ENCODE measurements at places on chromosomes 12 and 14. TPM values are rescaled to one million over a fixed set of nuclear protein-coding genes. Genes with fewer than 3 reads are reported as not detected.

C1QL4 gene
- 0.17 TPM for total RNA-seq

CREBL2 gene
- total RNA-seq: 59.5 TPM

ISM2 gene
- not detected for total RNA-seq

DNA sequence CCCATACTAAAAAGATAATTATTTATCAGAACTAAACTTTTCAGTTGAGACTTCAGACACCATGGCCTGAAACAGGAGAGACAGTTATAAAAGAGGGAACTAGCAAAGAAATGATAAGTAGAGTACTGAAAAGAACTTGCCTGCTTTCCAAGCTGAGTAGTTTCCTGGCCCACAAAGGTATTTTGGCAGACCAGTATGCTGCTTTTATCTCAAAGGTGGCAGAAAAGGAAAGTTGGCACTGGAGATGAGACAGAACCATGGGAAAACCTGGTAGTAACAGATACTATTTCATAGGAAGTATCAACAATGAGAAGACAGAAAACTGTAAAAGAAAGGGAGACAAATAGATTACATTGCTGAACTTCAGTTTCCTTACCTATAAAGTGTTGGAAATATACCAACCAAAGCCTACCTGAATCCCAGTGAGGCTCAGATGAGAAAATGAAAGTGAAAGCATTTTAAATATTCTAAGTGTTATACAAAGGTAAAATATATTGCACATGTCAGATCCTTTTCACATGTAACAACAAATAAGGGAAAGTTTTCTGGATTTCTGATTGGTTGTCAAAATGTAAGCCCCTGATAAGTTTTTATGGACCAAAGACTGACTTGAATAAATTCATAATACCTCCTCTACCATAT, 155.3 kb upstream of the FSCB start:
- H3K36me3 ChIP-seq: no peaks in the 10 kb centered on the region
- no peaks in the 10 kb centered on the region for H3K27me3 ChIP-seq
- DNase-seq: no peak
- no peaks in the 10 kb centered on the region for H3K4me1 ChIP-seq
- H3K4me3 ChIP-seq: no peak overlapping the region

DNA sequence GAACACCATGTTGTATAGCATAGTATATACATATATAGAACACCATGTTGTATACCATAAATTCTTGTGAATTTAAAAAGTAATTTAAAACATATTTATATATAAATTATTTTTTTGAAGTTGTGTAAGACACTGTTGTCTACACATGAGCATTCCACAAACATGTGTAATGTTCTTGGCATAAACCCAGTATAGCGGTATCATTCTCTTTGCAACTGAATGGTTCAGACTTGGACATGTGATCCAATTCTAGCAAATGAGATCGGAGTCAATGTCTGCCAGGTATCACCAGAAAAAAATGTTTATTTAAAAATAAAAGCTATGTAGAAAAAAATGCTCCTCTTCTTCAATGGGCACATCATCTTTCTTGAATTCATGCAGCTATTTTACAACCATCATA, 33.9 kb downstream of the CEP290 start:
- no peaks in the 10 kb centered on the region for H3K27me3 ChIP-seq
- H3K27ac ChIP-seq: no peak overlapping the region
- no peaks in the 10 kb centered on the region for H3K4me1 ChIP-seq
- DNase-seq: peak; percentile 51

DNA sequence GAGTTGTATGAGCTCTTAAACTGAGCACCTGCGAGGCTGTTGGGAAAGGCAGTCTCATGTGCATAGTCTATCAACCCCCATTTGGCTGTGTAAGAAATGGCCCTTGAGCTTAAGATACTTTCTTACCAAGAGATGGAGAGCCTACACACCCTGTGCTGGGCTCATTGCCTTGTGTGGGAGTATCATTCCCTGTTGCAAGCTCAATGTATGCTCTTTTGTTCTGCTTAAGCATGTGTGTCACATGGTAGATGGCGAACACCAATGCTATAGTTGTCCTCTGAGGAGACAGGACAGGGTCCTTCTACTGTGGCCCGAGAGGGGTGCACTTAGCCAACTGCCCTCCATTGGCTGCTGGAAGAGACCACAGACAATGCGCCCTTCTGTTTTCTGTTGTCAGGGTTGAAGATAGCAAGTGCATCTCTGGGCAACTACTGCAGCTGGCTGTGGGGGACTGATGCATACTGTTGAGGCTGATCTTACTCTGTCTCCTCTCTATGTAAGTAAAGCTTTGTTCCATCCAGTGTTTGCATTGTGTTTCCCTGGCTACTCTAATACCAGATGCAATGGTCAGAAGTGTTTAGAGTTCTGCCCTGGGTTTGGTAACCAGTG, 79.5 kb downstream of the PTPRB start:
- H3K4me1 ChIP-seq: no peaks in the 10 kb centered on the region
- H3K36me3 ChIP-seq: no peaks in the 10 kb centered on the region
- H3K4me3 ChIP-seq: no peak overlapping the region
- H3K27me3 ChIP-seq: no peaks in the 10 kb centered on the region
- no peak overlapping the region for H3K27ac ChIP-seq

GRCh38 chr12:64840119-64840518, 15.7 kb downstream of the TBC1D30 start:
- no peak overlapping the region for H3K4me3 ChIP-seq
- H3K4me1 ChIP-seq: no peaks in the 10 kb centered on the region
- H3K27ac ChIP-seq: no peak overlapping the region
- H3K27me3 ChIP-seq: peaks cover 4% of the 10 kb centered on the region
- no peaks in the 10 kb centered on the region for H3K36me3 ChIP-seq

GRCh38 chr12:57175428-57176138, 28.2 kb upstream of the LRP1-AS start:
- H3K4me3 ChIP-seq: no peak overlapping the region
- peaks cover 71% of the 10 kb centered on the region for H3K36me3 ChIP-seq
- H3K27ac ChIP-seq: no peak overlapping the region

DNA sequence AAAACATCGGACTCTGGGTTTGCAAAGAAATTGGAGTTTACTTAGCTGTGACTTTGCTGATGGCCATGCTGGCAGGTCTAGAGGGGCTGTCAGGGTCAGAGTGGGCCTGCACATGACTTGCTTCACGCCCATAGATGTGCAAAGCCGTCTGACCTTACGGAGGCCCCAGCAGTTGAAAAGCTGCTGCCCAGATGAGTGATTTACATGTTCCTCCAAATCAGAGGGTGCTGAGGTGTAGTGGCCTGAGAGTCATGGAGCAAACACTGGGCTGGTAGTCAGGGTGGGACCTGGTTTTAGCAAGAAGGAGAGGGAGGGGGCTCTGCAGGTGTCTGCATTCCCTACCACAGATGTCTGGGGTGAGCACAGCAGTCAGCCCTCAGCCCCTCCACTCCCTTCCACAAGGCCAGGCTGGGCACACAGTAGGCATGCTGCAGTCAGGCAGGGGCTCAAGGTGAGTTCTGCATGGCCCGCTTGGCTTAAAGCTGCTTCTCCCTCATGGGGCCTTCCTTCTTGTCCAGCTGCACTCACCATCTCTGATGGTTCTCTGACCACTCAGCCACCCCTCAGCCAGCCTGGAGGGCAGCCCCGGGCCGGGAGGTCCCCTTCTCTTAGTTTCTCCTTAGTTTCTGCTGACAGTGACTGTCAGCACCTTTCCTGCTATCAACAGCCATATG, 34.2 kb upstream of the EML1 start:
- peak overlapping the region; percentile 83 for H3K27ac ChIP-seq
- no peaks in the 10 kb centered on the region for H3K36me3 ChIP-seq
- H3K27me3 ChIP-seq: no peaks in the 10 kb centered on the region
- DNase-seq: no peak
- no peak overlapping the region for H3K4me3 ChIP-seq
- peaks cover 30% of the 10 kb centered on the region for H3K4me1 ChIP-seq

- H3K27ac ChIP-seq: no peak overlapping the region
- H3K4me3 ChIP-seq: no peak overlapping the region
- H3K27me3 ChIP-seq: peaks cover 36% of the 10 kb centered on the region
- peak; percentile 75 for DNase-seq
- no peaks in the 10 kb centered on the region for H3K36me3 ChIP-seq
These were observed 25.6 kb downstream of the CALCOCO1 start for GRCh38 chr12:53701518-53702264.

GRCh38 chr14:66498311-66498710, 9.6 kb upstream of the GPHN start:
- no peaks in the 10 kb centered on the region for H3K36me3 ChIP-seq
- DNase-seq: peak; percentile 21

All from fibroblast of lung (primary cell).